ENCODE measurements at places on chromosomes 2 and 18.
A peak's percentile ranks its signal among the peaks of the same experiment; 100 is the strongest.

DNA sequence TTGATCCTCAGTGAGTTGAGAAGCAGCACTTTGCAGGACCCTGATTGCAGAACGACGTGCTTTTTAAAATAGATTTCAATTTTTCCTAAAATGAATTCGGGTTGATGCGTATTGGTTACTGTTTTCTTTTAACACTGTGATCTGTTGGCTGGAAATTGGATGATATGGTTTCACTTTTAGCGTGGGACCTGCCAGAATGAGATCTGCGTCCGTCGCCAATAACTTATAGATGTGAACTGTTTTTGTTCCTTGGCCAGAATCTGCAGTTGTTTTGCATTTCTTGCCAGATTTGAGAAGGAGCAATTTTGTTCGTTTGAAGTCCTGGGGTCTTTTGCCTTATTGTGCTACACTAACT lies 703 bp downstream of the UGGT1 start:
- DNase-seq, result peak; percentile 15

DNA sequence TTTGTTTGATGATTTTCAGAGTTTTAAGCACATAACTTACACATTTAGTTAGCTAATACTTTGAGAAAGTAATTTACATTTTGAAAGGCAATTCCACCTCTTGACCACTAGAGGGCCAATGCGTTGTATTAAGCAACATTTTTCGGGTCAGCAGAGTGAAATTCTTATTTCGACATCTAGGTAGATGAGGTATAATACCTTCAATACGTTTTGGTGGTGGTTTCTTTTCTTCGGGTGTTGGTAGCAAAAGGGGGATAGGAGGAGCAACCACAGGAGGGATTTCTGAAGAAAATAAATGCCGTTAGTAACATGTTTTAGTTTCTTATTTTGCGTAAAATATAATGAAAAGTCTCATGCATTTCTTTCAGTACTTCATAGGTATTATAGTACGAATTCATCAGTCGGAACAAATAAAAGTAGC lies 106.3 kb downstream of the TTN start:
- DNase-seq, result peak; percentile 26

DNA sequence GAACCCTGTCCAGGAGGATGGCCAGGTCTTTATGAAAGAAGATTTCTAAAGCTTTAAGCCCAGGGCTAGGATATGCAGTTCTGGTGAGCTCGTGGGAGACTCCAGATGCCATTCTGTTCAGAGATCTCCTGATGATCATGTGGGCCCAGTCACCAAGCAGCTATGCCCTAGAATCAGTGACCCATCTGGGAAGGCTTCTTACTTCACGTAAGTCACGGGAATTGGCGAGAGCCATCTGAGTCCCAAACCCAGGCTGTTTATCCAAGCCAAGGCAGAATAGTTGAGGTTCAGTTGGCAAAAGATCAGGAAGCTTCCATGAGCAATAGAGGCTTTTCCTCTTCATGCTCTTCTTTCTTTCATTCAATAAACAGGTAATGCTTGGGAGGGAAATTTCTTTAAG lies 23.9 kb downstream of the ANTXR1 start:
- no peak for DNase-seq

DNA sequence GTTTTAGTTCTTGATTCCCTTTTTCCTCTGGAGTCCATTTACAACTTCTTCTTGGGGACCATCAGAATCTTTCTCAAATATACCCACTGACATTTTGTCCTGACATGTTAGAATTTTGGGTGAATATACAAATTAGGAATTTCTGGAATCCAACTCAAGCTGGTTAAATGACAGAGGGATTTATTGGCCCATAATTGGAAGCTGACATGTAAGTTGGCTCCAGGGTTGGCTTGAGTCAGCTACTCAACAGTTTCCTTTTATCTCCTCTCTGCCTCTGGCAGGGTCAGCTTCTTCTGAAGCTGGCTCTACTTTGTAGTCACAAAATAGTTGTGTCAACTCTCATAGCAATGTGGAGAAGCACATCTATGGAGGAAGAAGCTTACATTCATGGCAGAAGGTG lies 36.6 kb upstream of the PPP1R1C start:
- no peak for DNase-seq

- no peak for DNase-seq
Observed at GRCh38 chr2:68537809-68538208, 70.4 kb downstream of the APLF start.

- no peak for DNase-seq
Observed at GRCh38 chr2:19078709-19079108, 279.7 kb downstream of the OSR1 start.

GRCh38 chr2:176155356-176156044 lies 1.6 kb upstream of the HOXD3 start:
- DNase-seq, result no peak

DNA sequence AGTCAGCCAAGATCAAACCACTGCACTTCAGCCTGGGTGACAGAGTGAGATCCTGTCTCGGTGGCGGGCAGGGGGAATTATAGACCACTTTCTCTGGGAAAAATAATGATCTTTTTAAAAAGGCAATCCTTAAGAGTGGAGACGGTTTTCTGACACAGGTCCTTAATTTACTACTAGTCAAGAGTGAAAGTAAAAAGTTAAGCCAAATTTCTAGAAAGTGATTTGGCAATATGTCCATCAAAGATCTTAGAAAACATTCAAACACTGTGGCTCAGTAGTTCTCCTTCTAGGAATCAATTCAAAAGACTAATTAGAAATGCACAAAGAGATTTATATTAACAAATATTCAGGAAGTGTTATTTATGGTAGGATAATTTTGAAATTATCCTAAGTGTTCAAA lies 148.5 kb upstream of the DNMT3A start:
- DNase-seq, result no peak

- DNase-seq, result no peak
Observed at GRCh38 chr2:169136885-169137534, 67.6 kb downstream of the DHRS9 start.

DNA sequence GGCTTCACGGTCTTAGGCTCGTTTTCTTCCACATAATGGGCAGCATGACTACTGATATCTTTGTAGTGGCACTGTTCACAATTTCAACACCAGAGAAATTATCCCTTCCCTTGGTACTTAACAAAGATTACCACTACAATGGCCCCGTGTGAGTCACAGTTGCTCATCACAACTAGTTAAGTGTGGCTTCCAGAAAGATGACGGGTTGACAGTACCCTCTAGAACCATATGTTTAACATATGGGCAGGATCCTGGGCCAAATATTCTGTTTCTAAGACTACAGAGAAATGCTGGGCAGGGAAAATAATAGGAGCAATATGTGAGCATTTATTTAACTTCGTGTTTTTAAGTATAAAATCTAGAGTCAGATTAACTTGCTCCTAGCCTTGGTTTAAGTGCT lies 780.1 kb upstream of the LINC00305 start:
- no peak for DNase-seq

DNA sequence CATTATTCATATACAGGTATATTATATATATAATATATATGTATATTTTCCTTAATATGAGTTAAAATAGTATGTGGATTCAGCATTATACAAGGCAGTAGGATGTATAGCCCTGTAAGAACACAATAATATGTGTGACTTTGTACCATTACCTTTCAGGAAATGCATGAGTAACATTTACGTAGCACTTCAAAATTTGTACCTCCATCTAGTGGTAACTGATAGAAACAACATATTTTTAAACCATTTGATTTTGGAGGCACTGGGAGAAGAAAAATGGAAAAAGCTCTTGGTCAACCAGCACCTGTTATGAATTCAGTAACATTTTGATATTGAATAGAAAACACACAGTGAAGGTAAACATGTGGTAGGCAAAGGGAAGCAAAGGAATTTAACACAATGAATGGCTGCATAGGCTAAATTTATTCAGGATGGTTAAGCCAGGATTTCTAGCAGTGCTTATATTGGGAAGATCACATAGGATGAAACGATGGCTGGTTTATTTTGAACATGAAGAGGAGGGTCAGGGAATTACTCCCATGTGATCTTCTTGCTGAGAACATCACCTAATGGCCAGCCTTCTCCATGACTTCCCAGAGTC lies 565.5 kb downstream of the CCDC85A start:
- no peak for DNase-seq

GRCh38 chr2:44680424-44680971 lies 261.0 kb upstream of the SIX3 start:
- no peak for DNase-seq

DNA sequence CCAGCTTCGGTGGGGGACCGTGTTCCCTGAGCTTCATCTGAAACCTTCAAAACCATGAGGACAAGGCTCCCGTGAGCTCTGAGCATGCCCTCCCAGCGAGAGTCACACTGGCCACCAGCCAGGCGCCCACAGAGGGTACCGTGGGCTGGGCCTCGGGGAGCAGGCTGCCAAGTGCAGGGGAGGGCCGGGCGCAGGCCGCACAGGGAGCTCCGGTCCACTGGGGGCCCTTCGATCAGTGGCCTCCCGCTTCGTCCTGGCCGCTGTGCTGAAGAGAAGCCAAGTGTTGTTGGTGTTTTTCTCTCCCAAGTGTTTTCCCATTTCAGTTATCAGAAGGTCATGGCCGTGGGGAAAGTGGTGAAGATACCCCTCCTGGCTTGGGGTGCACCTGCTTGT lies 144.4 kb downstream of the PTGR3 start:
- DNase-seq, result no peak
